ENCODE measurements at places on chromosomes 2 and 18. TPM values are rescaled to one million over a fixed set of nuclear protein-coding genes. Genes with fewer than 3 reads are reported as not detected.

The TEKT4 gene
- polyA plus RNA-seq, result not detected

The ELOA2 gene
- polyA plus RNA-seq, result not detected

The DNAH6 gene
- 0.13 TPM for polyA plus RNA-seq

The BZW1 gene
- 422 TPM for polyA plus RNA-seq

DNA sequence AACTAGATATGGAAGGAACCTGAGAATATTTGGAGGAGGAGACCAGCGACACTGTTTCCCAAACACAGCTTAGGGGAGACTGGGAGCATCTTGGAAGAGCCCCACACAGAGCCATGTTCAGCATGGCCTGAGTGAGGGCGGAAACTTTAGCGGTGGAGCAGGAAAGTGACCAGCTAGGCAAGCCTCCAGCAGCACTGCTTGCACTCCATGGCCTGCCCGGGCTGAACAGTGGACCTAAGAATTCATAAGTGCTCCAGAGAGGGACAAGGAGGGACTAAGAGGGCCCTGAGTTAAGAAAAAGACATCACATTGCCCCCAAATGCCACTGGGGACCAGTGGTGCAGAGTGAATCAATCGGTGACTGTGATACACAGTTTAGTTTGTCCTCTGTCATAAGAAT is 566.4 kb downstream of the TNS1 start:
- no peak for DNase-seq

- DNase-seq, result no peak
Observed at GRCh38 chr2:19371996-19372582, 13.7 kb upstream of the OSR1 start.

DNA sequence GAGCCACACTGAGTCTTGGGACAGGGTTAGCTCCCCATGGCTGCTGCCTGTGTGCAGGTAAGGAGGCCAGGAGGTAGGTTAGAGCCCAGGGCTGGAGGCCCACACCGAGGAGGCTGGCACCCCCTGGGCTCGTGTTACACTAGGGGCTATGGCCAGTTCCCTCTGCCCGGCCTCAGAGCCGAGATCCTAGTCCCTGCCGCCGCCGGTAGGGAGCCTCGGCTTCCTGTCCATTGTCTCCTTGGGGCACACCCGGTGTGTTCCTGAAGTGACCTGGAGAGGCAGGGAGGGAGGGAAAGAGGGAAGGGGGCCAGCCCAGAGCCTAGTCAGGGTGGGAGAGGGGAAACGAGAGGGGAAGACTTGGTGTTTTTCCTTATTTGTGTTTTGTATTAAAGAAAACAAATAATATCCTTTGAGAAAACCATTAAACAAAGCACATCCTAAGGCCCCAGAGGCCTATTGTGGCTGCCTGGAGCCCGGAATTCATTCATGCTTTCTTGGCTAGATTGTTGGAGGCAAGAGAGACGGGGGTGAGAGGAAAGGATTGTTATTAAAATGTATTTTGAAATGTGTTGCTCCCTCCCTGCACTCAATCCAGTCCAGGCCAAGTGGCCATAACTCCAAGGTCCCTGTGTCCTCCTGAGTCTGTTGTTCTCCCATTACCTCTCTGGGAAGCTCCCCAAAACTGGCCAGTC is 170.7 kb downstream of the CTIF start:
- DNase-seq, result no peak

DNA sequence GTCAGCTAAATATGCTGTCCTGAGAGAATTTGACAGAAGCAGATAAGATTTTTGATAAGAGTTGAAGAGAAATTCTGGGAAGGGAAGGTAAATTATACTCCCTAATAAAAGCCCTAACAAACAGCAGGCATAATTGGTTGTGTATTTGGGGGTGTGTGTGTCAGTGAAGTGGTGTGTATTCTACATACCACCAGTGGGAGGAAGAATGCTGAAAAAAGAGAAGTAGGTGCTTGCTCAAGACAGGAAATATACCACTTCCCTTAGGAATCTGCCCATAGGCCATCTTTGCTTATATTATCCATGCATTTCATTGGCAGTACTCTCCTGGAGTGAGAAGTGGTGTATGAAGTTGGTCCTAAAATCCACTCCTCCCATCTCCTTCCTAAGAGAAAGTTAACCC is 76.2 kb downstream of the FMNL2 start:
- DNase-seq, result no peak

All from A549 (cell line).